Ovary (tissue), 10 donors: ENCODE measurements at places on chromosomes 11 and 22.
A peak's percentile ranks its signal among the peaks of the same experiment; 100 is the strongest.

DNA sequence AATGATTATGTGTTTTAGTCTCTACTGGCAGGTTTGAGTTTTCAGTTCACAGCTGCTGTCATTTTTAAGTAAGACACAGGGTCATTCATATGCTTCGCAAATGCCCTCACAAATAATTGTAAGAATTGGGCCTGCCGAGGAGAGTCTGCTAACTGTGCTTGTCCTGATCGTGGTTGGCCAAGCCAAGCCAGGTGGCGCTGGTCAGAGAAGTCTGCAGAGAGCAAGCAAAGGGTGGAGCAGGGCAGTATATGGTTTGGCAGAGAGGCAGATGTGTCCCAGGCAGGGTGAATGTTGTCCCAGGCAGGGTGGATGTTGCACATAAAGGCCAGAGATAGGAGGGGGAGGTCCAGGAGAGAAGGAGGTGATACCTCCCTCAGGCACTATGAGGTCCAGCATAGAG is 52.7 kb downstream of the SCN3B start:
- H3K4me1 ChIP-seq: no peaks in the 10 kb centered on the region
- H3K27me3 ChIP-seq: no peaks in the 10 kb centered on the region
- H3K27ac ChIP-seq: no peak overlapping the region
- no peak for DNase-seq

DNA sequence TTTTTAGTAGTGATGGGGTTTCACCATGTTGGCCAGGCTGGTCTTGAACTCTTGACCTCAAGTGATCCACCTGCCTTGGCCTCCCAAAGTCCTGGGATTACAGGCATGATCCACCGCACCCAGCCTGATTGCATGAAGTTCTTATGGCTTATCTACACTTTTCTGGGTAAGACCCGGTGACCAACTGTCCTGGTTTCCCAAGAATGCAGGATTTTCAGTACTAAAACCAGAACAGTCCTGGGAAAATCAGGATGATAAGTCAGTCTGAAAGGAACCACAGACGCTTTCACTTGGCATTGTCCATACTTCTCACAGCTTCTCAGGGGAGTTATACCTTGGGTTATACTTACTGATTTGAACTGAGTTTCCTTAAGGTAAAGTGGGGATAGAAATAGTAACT is 1.4 kb upstream of the BPIFC start:
- no peak overlapping the region for H3K4me3 ChIP-seq
- no peaks in the 10 kb centered on the region for H3K36me3 ChIP-seq
- no peak for DNase-seq
- H3K4me1 ChIP-seq: no peaks in the 10 kb centered on the region

DNA sequence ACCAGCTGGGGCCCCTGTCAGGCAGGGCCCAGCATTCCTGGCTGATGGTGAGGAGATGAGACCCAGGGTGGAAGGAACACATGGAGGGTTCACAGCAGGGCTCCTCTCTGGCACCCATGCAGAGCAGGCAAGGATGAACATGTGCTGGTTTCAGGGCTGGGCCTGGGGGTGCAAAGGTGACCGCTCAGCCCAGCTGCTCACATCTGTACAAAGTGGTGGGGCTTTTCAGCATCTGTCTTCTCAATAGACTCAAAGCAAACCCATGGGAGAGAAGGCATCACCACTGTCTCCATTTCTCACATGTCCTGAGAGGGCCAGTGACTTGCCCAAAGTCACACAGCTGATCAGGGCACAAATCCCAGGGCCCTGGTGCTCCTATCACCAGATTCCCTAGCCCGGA is 27.3 kb upstream of the TCF20 start:
- H3K4me1 ChIP-seq: peaks cover 8% of the 10 kb centered on the region
- H3K36me3 ChIP-seq: no peaks in the 10 kb centered on the region
- H3K27me3 ChIP-seq: no peaks in the 10 kb centered on the region
- no peak overlapping the region for H3K27ac ChIP-seq
- DNase-seq: no peak

- DNase-seq: peak; percentile 93
- H3K27me3 ChIP-seq: no peaks in the 10 kb centered on the region
- peaks cover 14% of the 10 kb centered on the region for H3K4me1 ChIP-seq
- peak within 1 kb of the TSS; percentile 64 for H3K27ac ChIP-seq
- H3K4me3 ChIP-seq: peak within 1 kb of the TSS; percentile 92
Measured at GRCh38 chr11:57712256-57713150, at the start of gene TMX2. TMX2 (plus strand) TSS chr11:57712593; CDS start chr11:57712619, 26 bp downstream.

DNA sequence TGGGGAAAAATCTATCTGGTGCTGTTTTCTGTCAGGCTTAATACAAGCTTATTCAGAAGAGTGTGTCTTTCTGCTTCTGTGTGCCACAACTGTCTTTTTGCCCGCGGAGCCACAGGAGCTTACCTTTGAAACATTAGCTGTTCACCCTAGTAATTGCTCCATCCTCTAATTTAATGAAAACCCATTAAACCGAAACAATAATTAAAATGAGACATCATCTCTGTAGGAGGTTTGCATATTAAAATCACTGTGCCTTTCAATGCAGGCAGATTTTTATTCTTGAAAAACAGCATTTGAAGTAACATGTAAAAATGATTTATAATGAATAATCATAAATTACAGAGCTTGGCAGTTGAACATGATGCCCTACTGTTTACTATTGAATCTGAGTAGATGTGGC is 102.3 kb downstream of the NELL1 start:
- no peaks in the 10 kb centered on the region for H3K4me1 ChIP-seq
- H3K27ac ChIP-seq: no peak overlapping the region
- no peak overlapping the region for H3K4me3 ChIP-seq
- H3K27me3 ChIP-seq: no peaks in the 10 kb centered on the region
- DNase-seq: no peak
- H3K36me3 ChIP-seq: no peaks in the 10 kb centered on the region

DNA sequence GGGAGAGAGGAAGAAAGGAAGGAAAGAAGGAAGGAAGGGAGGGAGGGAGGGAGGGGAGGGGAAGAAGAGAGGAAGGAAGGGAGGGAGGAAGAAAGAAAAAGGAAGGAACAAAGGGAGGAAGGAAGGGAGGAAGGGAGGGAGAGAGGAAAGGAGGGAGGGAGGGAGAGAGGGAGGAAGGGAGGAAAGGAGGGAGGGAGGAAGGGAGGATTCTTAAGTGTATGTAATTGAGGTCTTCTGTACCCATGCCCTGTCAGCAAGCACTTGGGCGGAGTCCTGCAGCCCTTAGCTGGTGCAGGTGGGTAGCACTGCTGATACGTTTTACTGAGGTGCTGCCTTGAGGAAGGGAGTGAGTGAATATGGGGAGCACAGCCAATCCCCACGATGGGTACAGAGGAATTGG is 56.9 kb upstream of the RASD2 start:
- no peaks in the 10 kb centered on the region for H3K36me3 ChIP-seq
- H3K4me3 ChIP-seq: no peak overlapping the region
- DNase-seq: no peak
- peaks cover 1% of the 10 kb centered on the region for H3K4me1 ChIP-seq
- no peaks in the 10 kb centered on the region for H3K27me3 ChIP-seq

GRCh38 chr11:129939510-129939909 is 44.1 kb upstream of the NFRKB start:
- DNase-seq: no peak
- no peaks in the 10 kb centered on the region for H3K4me1 ChIP-seq
- no peak overlapping the region for H3K4me3 ChIP-seq
- no peaks in the 10 kb centered on the region for H3K36me3 ChIP-seq
- H3K27ac ChIP-seq: no peak overlapping the region

- no peak overlapping the region for H3K27ac ChIP-seq
- H3K36me3 ChIP-seq: no peaks in the 10 kb centered on the region
- no peak overlapping the region for H3K4me3 ChIP-seq
- peaks cover 15% of the 10 kb centered on the region for H3K4me1 ChIP-seq
Measured at GRCh38 chr11:121802542-121802941, 313.5 kb downstream of the BLID start.

DNA sequence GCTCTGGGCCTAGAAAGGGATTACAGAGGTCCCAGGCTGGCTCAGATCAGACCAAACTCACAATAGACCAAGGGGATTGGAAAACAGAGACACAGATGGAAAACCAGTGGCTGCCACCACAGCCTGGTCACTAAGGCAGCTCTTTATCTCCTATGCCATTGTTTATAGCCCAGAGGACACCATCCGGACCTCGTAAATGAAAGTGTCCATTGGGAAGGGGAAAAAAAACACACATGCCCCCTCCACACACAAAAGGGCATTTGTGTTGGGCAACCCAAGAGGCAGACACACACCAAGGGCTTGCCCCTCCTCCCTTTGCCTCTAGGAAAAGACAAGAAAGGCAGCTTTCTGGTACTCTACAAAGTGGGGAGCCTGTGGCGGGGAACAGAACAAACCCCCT is 85.9 kb downstream of the GAB2 start:
- no peak overlapping the region for H3K27ac ChIP-seq
- H3K4me1 ChIP-seq: peaks cover 4% of the 10 kb centered on the region
- H3K4me3 ChIP-seq: no peak overlapping the region

DNA sequence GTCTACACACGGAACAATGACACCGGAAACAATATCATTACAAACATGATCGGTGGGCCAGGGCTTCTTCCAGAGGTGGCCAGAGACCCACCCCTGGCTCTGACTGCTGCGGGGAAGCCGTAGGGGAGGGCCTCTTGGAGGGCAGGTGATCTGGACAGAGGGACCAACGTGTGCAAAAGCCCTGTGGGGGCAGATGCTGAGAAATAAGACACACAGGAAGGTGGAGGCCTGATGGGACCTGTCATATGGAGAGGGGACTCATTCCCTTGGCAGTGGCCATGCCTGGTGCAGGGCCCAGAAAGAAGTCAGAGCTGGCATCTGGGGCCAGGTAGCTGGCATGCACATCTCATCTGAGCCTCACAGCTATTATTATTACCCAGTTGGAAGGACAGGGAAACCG is 1.1 kb downstream of the ALDH3B2 start:
- no peaks in the 10 kb centered on the region for H3K4me1 ChIP-seq
- no peaks in the 10 kb centered on the region for H3K27me3 ChIP-seq
- H3K4me3 ChIP-seq: no peak overlapping the region

GRCh38 chr11:68142441-68143309 is 21.5 kb upstream of the CHKA start:
- no peak overlapping the region for H3K27ac ChIP-seq
- H3K36me3 ChIP-seq: no peaks in the 10 kb centered on the region
- no peaks in the 10 kb centered on the region for H3K27me3 ChIP-seq
- no peak for DNase-seq
- no peak overlapping the region for H3K4me3 ChIP-seq
- H3K4me1 ChIP-seq: peaks cover 8% of the 10 kb centered on the region

DNA sequence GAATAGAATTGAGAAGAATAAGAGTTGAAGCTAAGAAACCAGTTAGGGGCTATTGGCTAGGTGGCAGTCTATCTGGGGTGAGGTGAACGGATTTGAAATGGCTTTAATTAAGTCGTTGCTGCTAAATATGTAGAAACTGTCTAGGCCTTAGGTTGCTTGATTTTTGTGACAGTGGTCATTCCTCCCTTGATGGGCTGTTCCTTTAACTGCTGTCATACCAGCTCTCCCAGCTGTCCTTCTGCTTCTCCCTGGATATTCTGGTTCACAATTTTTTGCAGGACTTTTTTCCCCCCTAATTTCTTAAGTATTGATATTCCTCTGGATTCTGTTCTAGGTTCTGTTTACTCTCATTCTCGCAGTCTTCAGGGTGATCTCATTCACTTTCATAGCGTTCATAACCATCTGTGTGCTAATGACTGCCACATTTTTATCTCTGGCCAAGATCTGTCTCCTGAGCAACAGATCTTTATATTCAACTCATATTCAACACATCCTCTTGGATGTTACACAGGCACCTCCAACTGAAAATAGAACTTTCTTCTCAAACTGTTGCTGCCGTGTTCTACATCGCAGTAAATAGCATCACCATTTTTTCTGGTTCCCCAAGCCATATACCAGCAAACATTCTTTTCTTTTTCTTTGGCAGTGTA is 134.1 kb downstream of the UVRAG start:
- DNase-seq: no peak
- no peaks in the 10 kb centered on the region for H3K36me3 ChIP-seq
- no peaks in the 10 kb centered on the region for H3K27me3 ChIP-seq
- no peak overlapping the region for H3K4me3 ChIP-seq
- no peak overlapping the region for H3K27ac ChIP-seq
- H3K4me1 ChIP-seq: peaks cover 5% of the 10 kb centered on the region
